Karpas-422 (cell line): ENCODE measurements at places on chromosomes 7 and 10.

DNA sequence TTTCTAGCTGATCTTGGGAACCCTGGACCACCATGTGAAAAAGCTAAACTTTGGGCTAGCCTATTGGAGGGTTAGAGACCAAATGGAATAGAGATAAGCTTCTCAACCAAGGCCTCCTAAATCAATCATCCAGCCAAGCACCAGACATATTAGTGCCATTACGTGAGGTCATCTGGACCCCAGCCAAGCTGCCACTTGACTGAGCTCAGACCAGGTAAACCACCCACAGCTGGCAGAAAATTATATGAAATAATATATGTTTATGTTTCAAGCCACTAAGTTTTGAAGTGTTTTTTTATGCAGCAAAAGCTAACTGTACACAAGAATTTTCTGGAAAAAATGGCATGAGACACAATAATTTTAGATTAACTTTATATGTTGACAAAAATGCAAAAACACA is 82.6 kb upstream of the PCGF5 start:
- DNase-seq, result no peak

DNA sequence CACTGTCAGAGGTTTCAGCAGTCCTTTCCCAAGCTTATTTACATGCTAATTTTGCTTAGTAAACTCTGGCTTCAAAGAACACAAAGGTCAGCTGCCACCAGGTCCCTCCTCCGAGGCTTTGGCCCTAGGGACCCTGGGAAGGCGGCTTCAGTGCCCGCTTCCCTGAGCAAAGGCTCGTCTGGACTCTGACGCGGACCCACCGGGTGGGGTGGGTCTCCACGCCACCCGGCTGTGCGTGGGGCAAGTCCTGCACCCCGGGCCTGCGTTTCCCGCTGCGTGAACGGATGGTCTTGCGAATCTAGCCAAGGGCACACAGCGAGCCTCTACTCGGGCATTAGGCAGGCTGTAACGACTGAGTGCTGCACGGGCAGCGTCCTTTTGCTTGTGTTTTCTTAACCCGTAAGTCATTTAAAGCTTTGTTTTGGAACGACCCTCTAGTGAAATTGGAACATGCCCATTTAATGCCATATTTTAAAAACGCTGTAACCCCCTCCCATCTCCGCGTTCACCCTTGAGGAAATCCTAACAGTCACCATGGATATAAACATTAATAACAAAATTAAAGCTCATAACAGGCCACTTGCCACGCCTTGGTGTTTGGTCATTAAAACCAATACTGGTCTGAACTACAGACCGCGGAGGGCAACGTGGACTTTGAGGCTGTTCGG is 828 bp downstream of the BNIP3 start:
- DNase-seq, result no peak

GRCh38 chr10:133072720-133073390 is 14.9 kb upstream of the ADGRA1 start:
- no peak for DNase-seq

DNA sequence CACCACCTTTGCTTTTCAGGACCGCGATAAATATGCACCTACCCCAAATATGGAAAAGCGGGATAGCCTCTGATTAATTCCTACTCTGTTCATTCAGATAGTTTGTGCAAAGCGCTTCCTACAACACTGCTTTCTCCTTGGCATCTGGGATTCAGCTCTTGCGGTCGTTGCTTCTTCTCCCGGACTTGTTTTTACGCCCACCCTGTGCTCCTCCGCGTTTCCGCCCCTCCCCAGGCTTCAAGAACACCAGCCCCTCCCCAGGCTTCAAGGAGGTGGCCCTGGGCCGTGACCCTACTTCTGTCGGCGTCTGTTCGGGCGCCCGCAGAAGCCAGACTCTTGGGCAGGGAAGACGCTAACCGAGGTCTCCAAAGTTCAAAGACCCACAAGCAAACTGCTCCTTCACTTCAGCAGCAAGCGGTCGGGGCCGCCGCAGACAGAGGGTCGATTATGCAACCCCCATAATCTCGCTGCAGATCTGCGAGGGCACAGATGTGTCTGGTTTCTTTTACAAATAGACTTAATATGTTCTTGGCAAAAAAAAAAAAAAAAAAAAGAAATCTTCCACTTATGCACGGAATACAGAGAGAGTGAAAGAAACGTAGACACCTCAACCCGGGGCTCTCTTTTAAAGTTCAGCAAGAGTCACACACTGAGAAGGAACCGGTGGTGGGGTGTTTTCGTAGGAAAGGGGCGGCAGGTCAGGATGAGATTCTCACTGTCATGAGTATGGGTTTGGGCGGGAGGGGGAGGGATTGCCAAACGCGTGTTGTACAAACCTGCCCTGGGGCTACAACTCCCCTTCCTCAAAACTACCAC is 1.9 kb downstream of the DLX5 start:
- DNase-seq, result no peak

DNA sequence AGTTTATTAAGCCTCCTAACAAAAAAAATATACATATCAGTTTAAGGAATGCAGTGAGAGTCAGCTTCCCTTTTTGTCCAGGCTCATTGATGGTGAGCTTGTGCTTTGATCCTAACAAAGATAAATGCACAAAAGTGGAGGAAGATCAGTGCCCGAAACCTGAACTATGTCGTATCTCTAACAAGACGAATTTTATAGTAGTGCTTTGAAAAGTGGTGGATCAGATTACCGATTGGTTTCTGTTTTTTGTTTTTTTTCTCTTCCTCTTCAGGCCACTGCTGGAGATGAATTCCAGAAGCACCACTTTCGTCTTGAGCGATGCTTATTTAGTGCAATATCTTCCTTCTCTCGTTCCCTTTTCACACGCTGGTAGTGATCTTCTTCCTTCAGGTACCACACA is 72.8 kb downstream of the RHOBTB1 start:
- DNase-seq, result no peak

GRCh38 chr7:69042138-69042537 is 556.1 kb upstream of the AUTS2 start:
- peak; percentile 40 for DNase-seq

GRCh38 chr10:69048103-69048502 is 39.8 kb upstream of the SRGN start:
- no peak for DNase-seq

DNA sequence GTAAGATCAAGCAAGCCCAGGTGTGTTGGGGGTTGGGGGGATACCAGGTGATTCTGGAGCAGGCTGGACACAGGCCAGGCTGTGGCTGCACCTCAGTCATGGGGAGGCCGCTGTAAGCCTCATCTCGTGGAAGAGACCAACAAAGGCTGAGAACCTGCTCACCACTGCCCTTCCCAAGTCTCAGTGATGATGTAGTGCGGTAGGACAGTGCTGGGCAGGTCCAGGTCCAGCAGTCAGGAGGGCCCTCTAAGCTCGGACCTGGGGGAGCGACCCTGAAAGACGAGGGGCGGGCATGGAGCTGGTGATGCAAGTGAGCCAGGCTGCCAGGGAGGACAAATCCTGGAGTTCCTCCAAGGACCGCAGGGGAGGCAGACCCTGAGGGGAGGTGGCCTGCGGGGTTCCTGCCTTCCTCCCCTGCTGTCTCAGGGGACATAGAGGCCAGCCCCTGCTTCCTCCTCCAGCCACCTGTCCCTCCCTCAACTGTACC is 3.3 kb upstream of the PWWP2B start:
- DNase-seq, result no peak

DNA sequence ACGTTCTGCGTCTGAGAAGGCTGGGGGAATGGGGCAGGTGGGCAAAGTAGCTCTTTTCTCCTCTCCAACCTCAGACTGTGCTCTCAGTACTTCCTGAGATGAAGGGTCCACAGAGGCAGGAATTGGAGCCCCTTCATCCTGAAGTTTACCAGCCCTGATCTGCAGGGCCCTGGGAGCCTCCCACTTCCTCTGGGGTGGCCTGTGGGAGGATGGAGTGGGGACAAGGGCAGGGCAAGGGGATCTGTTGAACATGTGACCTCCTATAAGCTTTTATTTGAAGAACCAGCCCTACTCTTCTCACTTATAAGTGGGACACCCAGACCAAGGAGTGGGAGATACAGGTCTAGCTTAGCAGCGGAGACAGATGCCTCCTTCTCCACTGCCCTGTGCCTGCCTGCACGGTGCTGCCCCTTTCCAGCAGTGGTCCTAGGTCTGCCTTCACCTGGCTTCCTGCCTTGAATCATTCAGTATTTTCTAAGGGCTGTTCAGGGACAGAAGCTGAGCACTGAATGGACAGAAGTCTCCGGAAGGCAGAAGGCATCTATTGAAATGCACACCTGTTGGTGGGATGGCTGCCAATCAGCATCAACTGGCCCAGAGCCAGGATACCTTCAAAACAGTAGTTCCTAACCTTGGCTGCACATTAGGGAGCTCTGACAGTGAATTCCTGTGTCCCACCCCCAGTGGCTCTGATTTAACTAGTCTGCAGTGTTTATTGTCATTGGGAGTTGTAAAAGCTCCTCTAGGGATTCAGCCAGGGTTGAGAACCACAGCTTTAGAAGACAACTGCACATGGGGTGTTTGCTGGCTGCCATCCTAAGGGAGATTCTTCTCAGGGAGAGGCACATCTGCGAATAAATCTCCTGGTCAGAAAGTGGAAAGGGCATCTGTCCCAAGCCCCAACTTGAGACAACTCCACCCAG is 2.7 kb upstream of the ARHGAP22 start:
- DNase-seq, result no peak

GRCh38 chr7:46576950-46577349 is 655.9 kb upstream of the IGFBP3 start:
- DNase-seq, result no peak

- DNase-seq, result no peak
These were observed 149.5 kb downstream of the FAM107B start for GRCh38 chr10:14625192-14625631.

DNA sequence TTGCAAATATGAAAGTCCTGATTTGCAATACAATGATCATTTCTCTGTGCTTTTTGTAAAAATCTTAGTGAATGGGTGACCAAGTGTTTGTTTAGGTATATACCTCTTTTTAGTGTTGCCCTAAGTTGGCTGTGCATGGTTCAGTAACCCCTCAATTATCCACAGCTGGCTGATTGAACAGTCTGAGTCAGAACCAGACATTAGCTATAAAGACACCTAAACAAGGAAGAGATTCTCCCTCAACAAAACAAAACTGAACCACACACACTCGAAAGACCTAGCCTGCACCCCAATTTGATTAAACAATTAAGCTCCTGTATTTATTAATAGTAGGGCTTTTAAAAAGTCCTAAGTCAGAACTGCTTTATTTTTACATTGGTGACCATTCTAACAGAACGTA is 2.8 kb downstream of the RSBN1L start:
- peak; percentile 70 for DNase-seq

DNA sequence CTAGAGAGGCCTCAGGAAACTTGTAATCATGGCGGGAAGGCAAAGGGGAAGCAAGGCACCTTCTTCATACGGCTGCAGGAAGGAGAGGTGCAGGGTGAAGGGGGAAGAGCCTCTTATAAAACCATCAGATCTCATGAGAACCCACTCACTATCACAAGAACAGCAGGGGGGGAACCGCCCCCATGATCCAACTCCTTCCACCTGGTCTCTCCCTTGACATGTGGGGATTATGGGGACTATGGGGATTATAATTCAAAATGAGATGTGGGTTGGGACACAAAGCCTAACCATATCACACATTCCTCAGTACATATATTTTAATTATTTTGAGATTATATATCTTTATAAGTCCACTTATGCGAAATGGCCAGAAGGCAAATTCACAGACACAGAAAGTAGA is 8.9 kb downstream of the HK1 start:
- no peak for DNase-seq

- DNase-seq, result no peak
These were observed 112.7 kb downstream of the TCERG1L start for GRCh38 chr10:131198843-131199242.

- DNase-seq, result no peak
These were observed 34.0 kb downstream of the PRKAR2B start for GRCh38 chr7:107078517-107078966.

DNA sequence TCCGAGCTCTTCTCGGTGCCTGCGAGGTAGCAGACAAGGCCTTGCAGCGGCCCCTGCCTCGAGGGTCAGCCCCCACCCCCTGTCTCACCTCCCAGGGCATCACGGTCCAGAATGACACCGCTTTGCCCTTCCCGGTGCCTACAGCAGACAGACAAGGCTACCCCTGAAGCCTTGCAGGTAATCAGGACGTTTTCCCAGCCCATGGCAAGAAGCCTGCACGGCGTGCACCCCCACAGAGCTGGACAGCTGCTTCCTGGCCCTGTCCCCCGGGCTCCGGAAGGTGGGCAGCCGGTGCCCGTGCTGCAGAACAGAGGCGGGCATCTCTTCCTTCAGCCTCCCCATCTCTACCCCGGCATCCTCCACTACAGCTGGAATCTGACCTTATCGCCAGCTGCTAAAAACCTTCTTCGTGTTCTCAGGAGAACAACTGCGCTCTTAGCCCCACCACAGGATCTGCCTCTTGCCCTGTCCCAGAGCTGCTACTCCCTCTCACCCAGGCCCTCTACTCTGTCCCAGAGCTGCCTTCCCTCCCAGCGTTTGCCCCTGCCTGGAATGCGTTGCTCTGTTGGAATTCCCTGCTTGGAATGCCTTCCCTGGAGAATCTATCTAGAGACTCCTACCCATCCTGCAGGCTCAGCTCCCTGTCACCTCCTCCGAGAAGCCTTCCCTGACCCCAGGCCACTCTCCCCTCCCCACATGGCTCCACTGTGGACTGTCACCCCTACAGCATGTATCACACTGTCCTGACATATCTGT is 4.7 kb downstream of the MYL10 start:
- no peak for DNase-seq
